Kidney epithelial cell (primary cell): ENCODE measurements at places on chromosomes 2 and 18.

GRCh38 chr2:52260904-52261303, 1229.0 kb upstream of the NRXN1 start:
- no peak for DNase-seq

DNA sequence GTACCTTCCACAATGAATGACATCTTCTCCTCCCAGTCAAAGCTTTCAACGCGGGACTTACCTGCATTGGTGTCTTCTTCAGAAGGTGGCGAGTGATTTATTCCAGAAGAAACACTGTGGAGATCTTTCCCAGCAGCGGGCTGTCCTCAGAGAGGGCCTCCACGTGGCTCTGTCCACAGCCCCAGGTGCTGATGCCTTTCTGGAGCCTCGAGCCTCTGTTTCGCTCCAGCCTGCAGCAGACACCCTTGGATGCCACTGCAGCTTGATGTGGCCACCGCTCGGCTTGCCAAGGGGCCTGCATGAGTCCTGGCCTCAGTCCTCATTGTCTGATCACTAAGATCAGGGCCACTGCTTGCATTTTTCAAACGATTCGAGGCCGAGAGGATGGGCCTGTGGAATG, 46.6 kb upstream of the GALR1 start:
- no peak for DNase-seq

GRCh38 chr2:205171261-205171940, 510.9 kb upstream of the NRP2 start:
- DNase-seq: no peak

GRCh38 chr2:6854416-6854815, 11.3 kb downstream of the CMPK2 start:
- DNase-seq: no peak

GRCh38 chr2:55811048-55811447, 112.5 kb downstream of the EFEMP1 start:
- no peak for DNase-seq

DNA sequence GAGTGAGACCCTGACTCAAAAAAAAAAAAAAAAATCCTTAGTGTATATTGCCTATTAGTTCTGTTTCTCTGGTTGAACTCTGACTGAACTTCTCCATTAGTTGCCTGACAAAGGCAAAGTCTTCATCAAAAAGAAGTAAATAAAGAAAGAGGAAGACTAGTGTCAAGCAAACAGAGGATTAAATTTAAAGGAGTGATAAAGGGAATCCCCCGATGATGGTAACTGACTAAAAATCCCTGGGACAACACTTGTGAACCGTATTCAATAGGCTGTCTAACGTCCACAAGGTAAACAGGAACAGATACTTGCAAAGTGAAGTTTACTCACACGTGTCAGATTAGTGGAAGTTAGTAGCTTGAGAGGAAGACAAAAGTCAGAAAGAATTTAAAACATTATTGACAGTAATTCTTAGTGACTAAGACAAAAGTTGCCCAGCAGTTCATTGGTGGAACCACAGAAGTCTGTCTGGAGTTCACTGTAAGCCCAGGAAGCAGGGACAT, 26.2 kb upstream of the SPOPL start:
- no peak for DNase-seq

DNA sequence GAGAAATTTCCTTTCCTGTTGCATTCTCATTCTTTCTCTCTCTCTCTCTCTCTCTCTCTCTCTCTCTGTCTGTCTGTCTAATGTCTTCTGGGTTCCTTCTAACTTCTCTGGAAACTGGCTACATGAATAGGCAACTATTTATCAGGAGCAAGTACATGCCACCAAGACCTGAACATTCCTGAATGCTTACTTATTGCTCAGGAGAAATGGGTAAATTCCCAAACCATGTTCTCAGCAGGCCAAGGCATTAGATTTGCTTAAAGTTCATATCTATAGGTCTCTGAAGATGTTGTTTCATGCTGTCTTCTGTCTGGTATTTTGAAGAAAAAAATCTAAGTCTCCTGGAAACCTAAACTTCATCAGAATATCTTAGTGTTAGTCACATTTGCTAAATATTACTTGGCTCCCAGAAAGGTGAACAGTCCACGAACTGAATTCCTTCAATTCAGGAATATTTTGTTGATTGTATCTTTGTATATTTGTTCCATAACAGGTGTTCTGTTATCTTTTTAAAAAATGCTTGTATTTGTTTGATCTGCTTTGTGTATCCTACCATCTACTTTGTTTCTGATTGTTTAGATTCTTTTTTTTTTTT, 77.2 kb upstream of the FIGN start:
- DNase-seq: no peak

DNA sequence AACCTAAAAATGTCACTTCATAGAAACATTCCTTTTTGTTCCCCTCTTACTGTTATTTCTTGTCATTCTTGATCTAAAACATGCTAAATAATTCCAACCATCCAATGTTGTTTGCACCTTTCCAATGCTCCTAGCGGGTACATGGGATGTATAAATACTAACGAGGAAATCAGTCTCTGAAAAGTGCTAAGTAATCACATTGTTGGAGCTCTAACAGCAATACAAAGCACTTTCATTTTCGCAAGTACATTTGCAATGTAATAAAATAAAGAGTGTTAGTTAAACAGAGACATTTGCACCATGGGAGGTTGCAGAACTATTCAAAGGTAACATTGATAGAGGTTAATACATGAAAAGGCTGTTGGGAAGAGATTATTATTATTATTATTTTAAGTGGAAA, 286.2 kb upstream of the ACVR2A start:
- DNase-seq: no peak

DNA sequence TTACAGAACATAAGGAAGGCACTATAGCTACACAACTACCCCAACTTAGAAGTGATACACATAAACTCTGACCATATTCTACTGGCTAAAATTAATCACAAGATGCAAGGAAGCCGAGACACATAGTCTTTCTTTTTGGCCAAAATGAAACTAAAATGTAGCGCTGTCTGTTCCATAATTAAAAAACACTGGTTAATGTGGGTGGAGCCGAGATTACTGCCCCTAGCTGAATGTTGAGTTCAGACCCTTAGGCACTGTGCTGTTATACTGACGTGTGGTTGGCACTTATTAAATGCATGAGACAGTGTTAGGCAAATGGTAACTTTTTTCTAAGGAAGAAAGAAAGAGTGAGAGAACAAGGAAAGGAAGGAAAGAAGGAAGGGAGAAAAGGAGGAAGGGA, 254.6 kb upstream of the RND3 start:
- no peak for DNase-seq

DNA sequence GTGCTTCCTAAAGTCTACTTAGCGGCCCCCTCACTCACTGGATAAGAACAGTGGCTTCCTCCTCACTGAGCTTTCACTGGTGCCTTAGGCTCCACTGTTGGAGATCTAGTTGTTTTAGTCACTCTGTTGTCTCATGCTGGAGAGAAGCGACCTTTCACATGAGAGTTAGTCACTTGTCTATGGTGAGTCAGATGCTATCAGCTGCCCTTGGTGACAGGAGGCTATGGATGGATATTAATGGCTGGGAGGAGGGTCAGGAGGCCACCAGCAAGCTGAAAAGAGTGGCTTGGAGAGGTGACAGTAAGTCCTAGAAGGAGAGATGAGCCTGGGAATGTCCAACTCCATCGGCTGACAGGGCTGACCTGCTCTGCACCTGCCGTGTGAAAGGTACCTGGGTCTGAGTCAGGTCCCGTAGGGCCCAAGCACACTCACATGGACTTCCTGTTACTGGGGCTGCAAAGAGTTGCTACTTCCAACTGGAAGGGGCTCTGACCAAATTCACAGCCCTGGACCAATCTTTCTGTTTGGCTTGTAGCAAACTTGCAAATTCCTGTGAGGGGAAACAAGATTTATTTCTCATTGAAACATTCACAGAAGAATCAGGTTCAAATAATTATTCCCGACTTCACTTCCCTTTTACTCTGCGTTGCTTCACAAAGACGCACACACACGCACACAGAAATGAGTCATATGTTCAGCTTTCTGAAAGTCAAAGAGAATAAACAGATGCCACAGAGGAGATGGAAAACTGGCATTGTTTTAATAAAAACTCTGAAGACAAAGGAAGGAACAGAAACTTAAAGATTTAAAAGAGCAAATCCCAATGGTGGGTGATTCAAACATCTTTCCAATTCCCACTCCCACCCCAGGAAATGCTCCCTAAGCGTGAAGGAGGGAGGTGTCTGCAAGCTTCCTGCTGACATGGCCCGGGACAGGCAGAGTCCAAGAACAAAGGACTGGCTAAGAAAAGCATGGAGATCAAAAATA, 203.5 kb upstream of the TWIST2 start:
- peak; percentile 10 for DNase-seq

- DNase-seq: no peak
Measured at GRCh38 chr2:177595126-177595845, 202.7 kb downstream of the AGPS start.

DNA sequence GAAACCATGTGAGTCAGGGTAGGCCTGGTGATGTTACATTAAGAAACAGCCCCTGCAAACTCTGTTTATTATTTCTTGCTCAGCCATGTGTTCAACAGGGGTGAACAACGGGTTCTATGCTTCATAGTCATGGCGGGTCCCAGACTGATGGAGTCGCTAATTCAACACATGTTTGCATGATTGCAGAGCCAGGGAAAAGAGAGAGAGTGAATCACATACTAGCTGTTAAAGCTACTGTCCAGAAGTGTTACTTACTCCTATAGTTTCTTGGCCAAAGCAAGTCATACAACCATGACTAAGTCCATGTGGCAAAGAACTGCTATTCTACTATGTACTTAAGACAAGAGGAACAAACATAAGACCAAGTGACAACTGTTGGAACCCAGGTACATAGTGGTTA, 241.2 kb upstream of the SKOR2 start:
- DNase-seq: no peak

- DNase-seq: no peak
Measured at GRCh38 chr2:235958221-235958930, 209.8 kb downstream of the GBX2 start.

- DNase-seq: peak; percentile 42
Measured at GRCh38 chr18:26425148-26425531, 123.2 kb downstream of the KCTD1 start.

DNA sequence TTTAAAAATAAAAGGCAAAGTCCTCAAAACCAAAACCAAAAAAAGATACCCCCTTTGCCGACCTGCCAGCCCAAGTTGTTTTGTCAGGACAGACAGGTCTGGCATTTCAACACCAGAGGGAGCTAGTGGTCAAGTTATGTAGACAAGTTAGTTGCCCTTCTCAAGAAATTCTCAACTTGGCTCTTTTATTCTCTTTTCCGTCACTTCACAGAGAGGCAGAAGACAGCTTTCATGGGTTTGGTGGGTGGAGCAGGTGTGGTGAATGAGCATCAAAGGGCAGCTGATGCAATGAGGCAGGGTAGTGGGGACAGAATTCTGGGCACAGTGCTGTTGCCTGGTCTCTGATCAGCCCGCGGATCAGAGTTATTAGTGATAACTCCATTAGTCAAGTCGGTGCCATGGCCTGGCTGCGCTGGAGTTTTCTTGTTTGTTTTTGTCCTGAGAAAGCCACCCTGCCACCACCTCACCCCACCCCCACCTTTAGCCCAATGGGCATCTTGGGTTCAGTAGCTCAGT, 303.7 kb upstream of the EPAS1 start:
- no peak for DNase-seq

DNA sequence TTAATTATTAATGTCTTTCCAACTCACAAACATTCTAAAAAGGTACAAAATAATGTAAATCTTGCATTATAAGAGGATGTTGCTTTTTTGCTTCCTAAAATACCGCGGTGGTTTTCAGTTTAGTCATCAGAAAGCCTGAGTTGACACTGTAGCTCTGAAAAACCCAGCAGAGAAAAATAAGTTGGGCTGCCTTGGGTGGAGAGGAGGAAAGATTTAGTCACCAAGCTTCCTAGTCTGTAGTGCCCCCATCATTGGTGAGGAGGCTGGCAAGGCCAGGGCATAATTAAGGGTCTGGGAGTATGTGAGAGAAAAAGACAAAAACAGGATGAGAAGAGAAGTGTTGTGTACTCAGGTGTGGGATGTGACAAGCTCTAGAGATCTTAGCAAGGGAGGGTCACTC, 5.7 kb downstream of the PTPRM start:
- DNase-seq: no peak

DNA sequence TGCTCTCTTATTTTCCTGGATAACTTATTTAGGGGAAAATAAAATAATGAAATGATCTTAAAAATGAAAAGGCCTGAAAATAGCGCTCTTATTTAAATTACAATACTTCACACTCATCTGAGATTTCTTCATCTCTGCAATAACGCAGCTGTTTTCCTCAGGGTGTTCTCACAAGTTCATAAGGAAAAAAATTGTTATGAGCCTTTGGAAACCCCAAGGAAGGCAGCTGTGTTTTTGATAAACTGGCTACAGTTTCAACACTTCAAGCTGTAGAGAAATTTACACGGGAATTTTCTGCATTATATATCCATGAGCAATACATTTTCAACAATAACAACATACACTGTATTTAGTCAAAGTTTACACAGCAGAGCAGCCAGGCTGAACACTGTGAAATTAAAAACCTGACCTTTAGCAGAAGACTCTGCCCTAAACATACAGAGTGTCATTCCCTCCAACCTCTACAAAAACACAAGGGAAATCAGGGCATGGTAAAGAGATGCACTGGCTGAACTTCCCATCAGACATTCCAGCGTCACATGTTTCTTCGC, 959.6 kb downstream of the SLC4A3 start:
- no peak for DNase-seq

GRCh38 chr18:67553437-67553836, 36.9 kb upstream of the DSEL start:
- no peak for DNase-seq

- DNase-seq: no peak
Measured at GRCh38 chr2:79292239-79292957, 132.8 kb upstream of the REG3A start.

DNA sequence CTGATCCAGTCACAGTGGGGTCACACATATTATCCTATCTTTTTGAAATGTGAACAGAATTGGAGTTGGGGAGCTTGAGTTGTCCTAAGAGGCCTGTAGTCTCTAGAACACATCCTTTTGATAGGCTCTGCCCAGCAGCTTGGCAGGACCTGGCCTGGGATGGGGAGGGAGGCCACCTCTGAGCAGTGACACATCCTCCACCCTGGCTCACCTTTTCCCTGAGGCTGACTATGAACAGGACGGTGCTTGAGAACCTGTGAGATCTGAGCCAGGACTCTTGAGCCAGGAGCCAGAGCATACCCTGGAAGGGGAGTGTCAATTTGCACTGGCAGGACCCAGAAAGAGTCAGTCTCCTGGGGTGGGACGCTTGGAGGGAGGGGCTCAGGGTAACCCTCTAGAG, 17.7 kb upstream of the ATP6V1B1 start:
- no peak for DNase-seq

DNA sequence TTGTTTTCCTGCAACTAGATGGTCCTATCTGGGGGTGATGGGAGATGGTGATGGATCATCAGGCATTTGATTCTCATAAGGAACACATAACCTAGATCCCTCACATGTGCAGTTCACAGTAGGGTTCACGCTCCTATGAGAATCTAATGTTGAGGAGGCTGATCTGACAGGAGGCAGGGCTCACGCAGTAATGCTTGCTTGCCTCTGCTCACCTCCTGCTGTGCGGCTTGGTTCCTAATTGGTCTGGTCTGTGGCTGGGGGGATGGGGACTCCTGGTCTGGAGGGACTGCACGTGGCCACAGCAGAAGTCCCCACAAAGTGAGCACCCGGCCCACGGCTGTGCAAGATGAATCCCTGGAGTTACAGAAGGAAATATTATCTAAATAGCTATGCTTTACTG, 11.3 kb downstream of the MC5R start:
- no peak for DNase-seq
